ENCODE measurements at places on chromosomes 5 and 9.

DNA sequence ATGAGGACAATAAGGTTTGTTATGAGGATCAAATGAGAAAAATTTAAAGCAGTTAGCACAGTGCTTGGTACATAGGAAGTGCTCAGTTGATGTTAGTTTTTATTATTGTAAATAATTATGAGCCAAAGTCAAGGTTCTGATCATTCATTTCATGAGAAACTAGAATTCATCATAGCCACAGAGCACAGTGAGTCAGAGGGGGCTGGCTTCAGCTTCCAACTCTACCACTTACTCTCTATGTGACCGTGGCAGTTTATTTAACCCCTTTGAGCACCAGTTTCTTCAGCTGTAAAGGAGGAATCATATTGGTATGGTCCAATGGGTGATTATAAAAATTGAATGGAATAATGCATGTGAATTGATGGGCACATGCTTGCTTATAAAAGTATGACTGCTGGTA, 39.4 kb downstream of the KLHL3 start:
- peak; percentile 20 for DNase-seq

- no peak for DNase-seq
Observed at GRCh38 chr5:114185274-114185673, 176.6 kb upstream of the KCNN2 start.

- no peak for DNase-seq
Observed at GRCh38 chr5:88834499-88834898, 48.5 kb downstream of the MEF2C start.

DNA sequence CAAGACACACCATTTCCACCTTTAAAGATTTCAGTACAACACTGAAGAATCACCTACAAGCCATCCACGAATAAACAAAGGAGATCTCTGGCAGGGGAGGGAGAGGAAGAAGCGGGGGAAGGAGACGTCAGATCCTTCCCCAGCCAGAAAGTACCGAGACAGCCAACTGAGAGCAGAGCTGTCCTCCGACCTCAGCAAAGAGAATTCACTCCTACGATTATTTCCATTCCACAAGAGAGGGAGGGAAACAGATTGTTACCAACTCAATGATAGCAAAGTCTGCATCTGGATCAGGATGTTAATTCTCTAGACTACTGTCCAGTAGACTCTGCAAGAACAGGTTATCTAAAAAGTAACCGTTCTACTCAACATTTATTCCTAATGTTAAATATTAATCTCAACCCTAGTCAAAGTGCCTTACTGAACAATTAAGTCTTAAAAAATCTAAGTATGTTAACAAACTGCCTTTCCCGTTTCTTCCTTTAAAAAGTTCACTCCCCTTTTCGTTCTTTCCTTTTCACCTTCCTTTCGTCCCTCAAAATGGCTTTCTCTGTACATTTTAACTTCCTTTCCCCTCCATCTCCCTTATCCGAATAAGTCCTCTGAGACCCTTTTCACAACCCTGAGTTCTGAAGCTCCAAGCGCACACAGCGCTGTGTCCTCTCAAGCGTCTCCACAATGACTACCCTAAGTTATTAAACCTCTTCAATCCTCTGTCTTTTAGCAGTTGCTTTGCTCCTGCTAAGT, 1.4 kb downstream of the CHD1 start:
- peak; percentile 26 for DNase-seq

DNA sequence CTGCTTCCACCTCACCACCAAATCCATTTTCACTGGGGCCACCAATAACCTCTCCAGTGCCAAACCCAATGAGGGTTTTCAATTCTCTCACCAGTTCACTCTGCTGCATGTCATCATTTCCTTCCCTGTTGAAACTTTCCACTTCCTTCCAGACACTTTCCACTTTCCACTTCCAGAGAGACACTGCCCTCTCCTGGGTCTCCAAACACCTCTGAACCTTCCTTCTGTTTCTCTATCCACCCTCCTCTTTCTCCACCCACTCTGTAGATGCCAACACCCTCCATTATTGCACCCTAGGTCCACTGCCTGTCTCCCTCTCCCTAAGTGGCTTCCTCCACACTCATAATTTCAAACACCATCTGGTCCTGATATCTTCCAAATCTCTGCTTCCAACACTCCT, 39.6 kb downstream of the PDE6A start:
- DNase-seq: no peak

DNA sequence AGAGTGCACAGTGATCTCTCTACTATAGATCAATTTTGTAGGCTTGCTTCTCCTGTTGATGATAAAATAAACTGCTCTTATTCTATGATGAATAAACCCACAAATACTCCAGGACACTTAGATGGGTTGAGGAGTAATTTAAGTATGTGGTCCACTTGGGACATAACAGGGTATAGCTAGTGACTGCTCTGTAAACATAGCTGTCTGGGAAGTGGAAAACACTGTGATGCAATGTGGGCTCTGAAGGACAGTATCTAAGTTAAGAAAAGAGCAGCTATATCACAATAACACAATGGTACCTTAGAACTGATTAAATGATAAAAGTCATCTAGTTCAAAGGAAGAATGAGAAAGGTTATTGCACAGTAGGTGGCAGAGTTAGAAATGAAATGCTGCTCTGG, 294.3 kb upstream of the HAPLN1 start:
- DNase-seq: no peak

- no peak for DNase-seq
Observed at GRCh38 chr9:137052293-137052692, 1.6 kb downstream of the ENTPD2 start.

GRCh38 chr5:102722931-102723330, 32.2 kb upstream of the PAM start:
- no peak for DNase-seq

- no peak for DNase-seq
Observed at GRCh38 chr9:131095666-131096268, 564 bp upstream of the AIF1L start.

GRCh38 chr5:111929261-111929660, 172.3 kb upstream of the NREP start:
- DNase-seq: no peak

GRCh38 chr5:175118700-175119309, 325.2 kb downstream of the DRD1 start:
- DNase-seq: no peak

DNA sequence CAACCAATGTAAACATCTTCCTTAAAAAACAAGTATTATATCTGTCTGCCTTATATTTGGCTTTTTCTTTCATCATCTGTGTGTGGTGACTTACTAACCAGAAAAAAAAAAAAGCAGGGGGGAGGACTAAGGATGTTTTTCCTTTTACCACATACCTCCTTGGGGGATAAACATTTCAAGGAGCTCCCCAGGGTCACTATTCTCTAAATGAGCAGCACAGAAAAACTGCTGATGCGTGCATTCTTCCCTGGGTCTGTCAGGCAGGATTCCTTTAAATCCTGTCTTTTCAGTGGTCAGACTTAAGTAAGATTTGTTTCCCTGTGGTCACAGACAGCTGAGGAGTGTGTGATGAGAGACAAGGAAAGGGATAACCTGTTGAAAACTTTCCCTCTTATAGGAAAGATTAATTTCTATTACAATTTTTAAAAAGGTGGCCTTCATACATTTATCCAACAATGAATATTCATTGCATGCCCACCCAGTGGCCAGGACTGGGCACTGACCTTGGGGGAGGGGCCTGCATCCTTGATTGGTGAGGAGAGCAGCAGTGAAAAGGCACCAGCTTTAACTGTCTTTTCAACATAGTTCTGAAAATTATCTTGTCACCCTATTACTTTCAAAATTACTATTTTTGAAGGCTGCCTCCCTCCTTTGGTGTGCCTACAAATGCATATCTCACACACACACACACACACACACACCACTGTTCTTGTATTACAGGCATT, 123.1 kb downstream of the TLE4 start:
- no peak for DNase-seq

- no peak for DNase-seq
Observed at GRCh38 chr5:160923936-160924710, 72.1 kb upstream of the ATP10B start.

GRCh38 chr5:175484829-175485228, 6.5 kb downstream of the SFXN1 start:
- DNase-seq: no peak

DNA sequence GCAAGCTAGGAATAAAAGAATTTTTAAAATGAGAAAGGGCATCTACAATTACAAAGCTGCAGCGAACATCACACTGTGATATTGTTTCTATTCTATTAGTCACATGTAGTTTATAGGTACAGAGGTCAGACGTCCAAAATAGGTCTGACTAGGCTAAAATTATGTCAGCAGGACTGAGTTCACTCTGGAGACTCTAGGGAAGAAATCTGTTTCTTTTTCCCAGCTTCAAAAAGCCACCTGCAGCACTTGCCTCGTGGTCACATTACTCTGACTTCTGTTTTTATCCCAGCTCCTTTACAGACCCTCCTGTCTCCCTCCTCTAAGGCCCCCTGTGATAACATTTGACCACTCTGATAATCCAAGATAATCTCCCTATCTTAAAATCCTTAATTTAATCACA, 5.1 kb upstream of the CKS2 start:
- no peak for DNase-seq

DNA sequence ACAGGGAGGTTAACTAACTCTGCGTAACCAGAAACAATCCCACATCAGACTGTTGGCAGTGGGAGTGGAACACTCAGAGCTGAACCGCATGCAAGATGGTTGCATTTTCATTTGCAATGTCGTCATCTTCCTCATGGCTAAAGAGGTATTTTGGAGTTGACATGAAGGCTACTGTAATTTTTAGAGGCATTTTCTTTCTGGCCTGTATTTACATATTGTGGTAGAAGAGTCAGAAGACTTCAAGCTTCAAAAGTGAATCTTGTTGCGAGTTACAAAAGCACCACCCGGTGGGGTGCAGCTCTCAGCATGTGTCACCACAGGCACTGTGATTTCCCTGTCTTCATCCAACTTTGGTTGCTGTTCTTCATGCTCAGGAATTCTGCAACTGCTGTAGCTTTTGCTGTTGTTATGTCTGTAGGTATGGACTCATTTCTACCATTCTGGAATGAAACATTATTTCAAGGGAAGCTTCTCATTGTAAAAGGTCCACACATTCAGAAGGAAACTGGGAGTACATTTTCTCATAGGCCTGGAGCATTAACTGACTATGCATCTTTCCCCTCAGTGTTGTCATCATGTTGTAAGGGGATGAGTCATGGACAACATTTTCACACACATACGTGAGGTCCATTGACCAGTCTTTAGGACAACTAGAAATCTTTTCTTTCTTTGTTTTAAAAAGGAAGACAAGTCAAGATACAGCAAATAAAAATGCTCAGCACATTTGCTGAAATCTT, 35.4 kb upstream of the GDNF start:
- DNase-seq: no peak

DNA sequence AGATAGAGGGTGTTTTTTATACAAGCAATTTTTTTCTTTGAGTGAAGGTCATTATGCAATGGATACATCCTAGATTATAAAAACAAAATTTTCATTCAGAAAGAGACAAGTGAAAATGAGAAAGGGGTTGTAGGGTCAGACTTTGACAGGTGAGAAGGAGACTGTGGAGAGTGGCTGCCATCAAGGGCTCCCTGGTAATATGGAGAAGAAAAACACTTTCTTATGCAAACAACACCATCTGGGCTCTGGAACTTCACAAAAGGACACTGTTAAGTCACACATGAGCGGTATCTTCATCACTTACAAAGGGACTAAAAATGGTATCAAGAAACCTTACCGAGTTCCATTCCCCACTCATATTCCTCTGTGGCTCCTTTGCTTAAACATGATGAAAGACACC, 23.5 kb downstream of the C7 start:
- DNase-seq: no peak

GRCh38 chr5:56457887-56458812, 225.0 kb upstream of the ANKRD55 start:
- DNase-seq: no peak

All from T-helper 2 cell (primary cell).